ENCODE measurements at places on chromosomes 13 and 19.

GRCh38 chr13:46662690-46663089, 109.7 kb downstream of the LRCH1 start:
- DNase-seq = no peak

DNA sequence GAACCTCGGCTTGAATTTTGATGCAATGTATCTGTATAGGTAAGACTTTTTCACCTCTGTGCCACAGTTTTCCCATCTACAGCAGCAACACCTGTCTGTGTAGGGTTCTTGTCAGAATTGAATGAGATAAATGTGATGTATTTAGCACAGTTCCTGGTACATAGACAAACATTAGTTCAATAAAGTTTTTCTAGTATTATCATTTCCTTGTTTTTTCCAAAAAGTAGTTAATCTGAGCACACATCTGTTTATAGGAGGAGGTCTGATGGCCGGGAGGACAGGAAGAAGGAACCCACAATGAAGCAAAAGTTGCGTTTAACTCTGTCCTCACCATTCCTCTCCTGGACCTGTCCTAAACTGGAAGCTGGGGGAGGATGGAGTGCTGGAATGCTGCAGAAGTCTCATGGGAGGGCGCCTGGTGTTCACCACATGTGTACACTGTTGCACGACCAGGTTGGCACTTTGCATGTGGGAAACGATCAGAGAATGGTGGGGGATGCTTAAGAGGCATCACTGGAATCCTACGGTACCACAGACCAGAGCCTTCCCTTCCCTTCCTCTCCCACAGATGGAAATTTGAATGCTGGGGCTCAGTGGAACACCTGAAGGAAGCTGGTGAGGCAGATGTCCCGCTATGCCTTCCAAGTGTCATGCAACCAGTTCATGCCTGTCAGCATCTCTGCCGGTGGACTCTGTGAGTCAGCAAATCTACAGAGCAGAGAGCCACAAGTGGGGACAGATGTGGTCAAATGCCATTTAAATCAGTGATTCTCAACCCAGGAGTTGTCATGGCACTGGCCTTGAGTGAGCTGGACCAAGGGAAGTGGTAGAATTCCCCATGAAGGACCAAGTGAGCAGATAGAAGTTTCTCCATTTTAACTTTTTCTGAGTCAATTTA, 315.6 kb downstream of the DLEU7 start:
- DNase-seq = no peak

- no peak for DNase-seq
Observed at GRCh38 chr13:34208336-34208735, 390.4 kb downstream of the RFC3 start.

DNA sequence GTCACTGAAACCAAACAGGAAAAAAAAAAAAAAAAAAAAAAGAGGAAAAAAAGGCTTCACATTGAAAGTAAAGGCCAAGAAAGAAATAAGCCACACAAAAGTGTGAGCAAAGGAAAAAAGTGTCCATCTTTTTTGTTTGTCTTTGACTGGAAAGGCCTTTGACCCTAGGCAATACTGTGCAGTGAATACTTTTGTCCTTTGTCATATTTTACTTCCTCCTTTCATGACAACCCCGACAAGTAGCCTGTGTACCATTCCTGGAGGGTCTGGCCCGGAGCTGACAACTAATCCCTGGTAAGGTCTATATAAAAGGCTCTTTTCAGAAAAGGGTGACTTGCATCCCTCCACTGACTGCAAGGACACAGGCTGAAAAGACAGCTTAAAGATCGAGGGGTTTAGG, 12.9 kb upstream of the MICU2 start:
- no peak for DNase-seq

DNA sequence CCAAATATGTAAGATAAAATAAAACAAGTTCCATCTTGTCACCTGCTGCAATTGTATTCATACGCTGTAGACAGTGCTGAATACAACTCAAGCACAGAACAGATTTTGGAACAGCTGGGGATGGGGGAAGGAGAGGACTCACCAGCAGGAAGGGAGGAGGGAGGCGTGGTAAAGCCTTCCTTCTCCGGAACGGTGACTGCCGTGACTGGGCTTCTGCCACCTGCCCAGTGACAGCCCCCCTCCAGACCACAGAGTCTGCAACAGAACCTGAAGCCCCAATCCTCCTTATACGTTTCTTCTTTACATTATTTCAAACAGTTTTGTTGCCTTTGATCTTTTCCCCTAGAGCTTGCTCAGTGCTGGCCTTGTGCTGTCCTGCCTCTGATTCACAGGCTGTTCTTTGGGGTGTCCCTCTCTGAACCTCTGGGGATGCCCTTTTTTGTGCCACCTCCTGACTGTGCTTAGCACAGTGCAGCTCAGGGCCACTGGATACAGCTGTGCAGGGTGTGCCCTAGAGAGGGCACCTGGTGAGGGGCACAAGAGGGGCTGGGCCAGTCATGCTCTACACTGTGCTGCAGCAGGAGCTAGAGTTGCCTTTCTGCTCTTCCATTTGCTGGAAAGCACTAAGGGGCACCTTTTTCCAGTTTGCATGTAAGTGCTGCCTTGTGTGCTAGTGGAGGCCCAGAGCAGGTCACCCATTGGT, 213.0 kb downstream of the ZIC5 start:
- DNase-seq = no peak

- no peak for DNase-seq
Observed at GRCh38 chr19:44725251-44725650, 23.3 kb upstream of the BCL3 start.

DNA sequence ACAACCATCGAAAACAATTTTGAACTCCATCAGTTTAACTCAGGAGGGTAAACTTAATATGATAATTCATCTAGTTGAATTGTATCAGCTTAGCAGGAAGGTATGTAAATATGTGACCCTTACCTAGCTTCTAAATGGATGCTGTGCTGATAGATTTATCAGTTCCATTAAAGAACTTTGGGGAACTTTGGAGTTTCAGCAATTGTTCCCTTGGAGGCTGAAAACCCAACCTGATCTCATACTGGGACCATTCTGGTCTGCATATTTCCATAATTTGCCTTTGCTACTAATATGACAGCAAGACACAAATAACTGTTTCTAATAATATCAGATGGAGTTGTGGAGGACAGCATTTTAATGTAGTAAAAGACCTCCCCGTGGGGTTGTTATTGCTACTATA, 127.8 kb downstream of the GGACT start:
- DNase-seq = no peak

DNA sequence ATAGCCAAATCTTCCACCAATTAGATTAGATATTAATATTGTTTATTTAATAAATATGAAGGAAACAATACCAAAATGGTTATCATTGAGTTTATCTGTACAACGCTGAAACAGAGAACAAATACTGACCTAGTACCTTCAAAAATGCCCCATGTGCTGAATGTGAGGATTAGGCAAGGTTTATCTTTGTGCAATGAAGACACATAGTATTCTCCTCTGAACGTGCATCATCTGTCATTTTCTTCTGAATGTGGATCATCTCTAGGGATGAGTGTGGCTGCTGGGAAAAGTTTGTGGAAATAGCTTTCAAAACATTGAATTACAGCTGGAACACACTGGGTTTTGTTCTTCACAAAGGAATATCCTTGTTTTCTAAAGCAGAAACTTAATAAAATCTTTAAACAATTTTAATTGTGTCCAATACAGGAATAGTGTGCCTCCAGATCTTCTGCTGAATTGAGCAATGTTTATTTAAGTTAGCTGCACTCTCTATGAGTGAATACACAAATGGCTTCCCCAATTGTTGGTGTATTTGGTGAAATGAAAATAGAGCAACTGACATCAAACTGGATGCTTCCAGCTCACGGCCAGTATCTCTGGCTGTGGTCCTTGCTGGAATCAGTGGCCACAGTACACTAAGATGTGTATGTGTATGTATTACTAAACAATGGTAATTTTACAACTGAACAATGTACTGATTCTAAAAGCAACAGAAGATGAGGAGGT, 6.7 kb downstream of the COL4A1 start:
- DNase-seq = no peak

GRCh38 chr13:29384466-29384865, 211.0 kb downstream of the SLC7A1 start:
- DNase-seq = no peak

DNA sequence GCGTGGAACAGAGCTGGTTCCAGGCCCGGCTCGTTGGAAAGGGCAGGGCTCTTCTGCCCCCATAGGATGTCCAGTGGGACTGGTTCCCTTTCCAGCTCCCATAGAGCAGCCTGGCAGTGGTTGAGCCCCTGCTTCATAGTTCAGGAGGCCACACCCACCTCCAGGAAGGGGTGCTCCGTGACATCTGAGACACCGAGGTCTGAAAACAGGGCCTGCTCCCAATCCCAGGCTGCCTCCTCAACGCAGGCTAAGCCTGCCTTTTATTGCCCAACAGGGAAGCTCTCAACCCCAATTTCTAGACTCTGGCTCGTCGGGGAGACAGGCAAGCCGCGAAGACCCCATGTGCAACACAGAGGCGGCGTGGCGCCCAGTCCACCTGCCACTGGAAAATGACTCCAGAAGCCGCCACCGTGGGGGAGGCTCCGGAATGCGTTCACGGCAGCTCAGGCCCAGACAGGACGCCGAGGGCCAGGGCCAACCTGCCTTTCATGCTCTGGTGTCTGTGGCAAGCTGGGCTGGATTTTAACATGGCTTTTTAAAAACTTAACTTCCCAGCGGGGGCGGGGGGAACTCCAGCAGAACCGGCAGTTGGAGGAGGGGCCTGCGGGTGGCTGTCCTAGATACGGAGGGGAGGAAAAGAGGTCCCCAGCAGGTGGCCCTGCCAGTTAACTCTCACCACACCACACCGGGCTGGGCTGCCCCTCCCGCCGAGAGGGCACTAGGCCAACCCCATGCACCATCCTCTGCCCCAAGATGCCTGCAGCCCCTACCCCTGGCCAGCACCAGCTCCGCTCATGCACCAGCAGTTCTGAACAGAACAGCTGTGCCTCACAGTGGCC, 17.9 kb upstream of the TINCR start:
- peak; percentile 75 for DNase-seq

DNA sequence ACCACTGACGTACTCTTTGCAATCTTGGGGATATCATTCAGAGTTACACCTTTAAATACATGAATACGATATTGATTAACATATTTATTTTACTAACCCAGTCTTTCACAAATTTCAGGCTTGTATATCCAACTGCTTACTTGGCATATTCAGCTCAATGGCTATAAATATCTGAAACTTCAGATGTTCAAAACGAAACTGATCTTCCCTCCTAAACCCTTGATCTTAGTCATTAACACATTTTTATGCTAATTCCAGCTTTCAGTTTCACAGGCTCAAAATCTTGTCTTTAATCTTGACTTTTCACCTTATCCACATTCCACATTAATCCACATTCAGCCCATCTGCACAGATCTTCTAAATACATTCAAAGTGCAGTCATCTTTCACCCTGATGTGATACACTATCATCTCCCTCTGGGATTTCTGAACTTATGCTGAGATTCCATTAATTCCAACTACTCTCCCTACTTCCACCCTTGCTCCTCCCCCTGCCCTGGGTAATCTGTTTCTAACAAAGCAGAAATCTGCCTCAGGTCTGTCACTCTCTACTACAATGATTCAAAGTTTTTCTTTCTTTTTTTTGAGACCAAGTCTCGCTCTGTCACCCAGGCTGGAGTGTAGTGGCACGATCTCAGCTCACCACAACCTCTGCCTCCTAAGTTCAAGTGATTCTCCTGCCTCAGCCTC, 387.2 kb downstream of the GPC5 start:
- DNase-seq = no peak

GRCh38 chr13:99254830-99255229, 3.3 kb downstream of the GPR18 start:
- DNase-seq = no peak

DNA sequence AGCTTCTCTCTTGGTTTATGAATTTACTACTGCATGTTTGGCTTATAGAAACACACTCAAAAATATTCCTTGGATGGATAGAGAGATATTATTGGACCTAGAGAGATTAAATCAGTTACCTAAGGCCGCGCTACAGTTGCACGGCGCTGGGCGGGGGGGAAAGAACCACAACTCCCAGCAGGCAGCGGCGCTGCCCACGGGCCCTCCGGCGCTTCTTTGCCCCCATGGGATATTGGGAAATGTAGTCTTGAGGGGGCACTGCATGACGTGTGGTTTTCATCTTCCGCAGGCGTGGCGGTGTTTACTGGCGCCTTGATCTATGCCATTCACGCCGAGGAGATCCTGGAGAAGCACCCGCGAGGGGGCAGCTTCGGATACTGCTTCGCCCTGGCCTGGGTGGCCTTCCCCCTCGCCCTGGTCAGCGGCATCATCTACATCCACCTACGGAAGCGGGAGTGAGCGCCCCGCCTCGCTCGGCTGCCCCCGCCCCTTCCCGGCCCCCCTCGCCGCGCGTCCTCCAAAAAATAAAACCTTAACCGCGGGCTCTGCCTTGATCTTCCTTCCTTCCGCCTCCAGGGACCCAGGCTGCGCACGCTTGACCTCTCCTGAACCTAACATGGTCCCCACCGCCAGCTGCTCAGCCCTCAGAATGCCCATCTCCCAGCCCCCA, 4.8 kb downstream of the EMP3 start:
- DNase-seq = no peak

DNA sequence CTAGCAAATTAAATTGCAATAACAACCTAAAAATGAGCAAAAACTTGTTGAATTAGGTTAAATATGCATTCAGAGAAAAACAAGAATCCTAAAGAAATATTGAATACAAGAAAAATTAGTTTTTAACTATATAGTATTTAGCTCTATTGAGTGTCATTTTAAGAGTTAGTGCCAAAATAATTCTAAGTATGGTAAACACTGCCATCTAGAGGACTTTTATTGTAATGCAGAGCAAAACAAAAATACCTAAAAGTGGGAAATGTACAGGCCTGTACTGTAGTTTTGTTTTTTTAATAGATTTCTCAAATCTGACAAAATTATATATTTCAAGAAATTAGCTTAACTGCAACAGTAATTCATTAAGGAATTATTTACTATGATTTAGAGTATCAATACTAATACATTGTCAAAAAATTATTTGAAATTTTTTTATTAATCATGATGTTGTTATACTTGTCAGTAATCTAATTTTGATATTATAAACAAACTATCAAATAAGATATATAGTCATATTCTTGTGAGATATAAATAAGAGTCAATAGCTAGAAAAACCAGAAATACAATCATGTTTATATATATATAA, 8.2 kb upstream of the PCDH9 start:
- DNase-seq = no peak

Data from C1 segment of cervical spinal cord (tissue), 14 donors.